Activated CD4-positive, alpha-beta T cell treated with anti-CD3 and anti-CD28 coated beads, Interleukin-2, amount 10 ng/mL, durations not matched to agents 7 days and 5 days (primary cell): ENCODE measurements at places on chromosomes 6 and 20. TPM values are rescaled to one million over a fixed set of nuclear protein-coding genes. Genes with fewer than 3 reads are reported as not detected.
A peak's percentile ranks its signal among the peaks of the same experiment; 100 is the strongest.

TINAG gene
- total RNA-seq, result not detected

DNA sequence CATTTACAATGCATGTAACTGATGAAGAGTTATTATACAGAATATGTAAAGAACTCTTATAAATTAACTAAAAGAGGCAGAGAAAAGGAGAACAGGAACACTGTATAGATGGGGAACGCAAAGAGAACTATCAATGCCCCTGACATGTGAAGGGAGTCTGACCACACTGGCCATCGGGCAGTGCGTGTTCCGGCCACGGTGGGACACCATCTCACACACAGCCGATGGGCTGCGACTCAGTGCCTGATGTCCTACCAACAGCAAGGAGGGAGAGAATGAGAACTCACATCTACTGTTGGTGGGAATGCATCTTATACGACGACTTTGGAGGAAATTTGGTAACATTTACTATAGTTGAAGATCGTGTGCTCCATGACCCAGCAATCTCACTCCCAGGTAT, 15.5 kb upstream of the RAMACL start:
- no peaks in the 10 kb centered on the region for H3K4me1 ChIP-seq
- no peak overlapping the region for H3K27ac ChIP-seq
- DNase-seq, result no peak
- H3K4me3 ChIP-seq, result no peak overlapping the region
- no peaks in the 10 kb centered on the region for H3K27me3 ChIP-seq

GRCh38 chr6:161696801-161697200, 422.9 kb upstream of the AGPAT4 start:
- no peak for DNase-seq
- no peak overlapping the region for H3K4me3 ChIP-seq
- H3K27me3 ChIP-seq, result no peaks in the 10 kb centered on the region
- no peak overlapping the region for H3K27ac ChIP-seq
- H3K4me1 ChIP-seq, result no peaks in the 10 kb centered on the region
- no peaks in the 10 kb centered on the region for H3K36me3 ChIP-seq

GRCh38 chr6:111898452-111898851, 25.2 kb upstream of the FYN start:
- H3K4me3 ChIP-seq, result no peak overlapping the region
- H3K36me3 ChIP-seq, result no peaks in the 10 kb centered on the region
- no peak for DNase-seq
- no peaks in the 10 kb centered on the region for H3K27me3 ChIP-seq

FAM162B gene
- total RNA-seq, result not detected

DYNLRB1 gene
- total RNA-seq, result 105 TPM

- peak overlapping the region; percentile 95 for H3K4me3 ChIP-seq
- DNase-seq, result no peak
- H3K4me1 ChIP-seq, result peaks cover 39% of the 10 kb centered on the region
Measured at GRCh38 chr6:33390767-33391277, 801 bp upstream of the KIFC1 start.

- H3K27ac ChIP-seq, result no peak overlapping the region
- peaks cover 9% of the 10 kb centered on the region for H3K4me1 ChIP-seq
- no peaks in the 10 kb centered on the region for H3K36me3 ChIP-seq
- no peak overlapping the region for H3K4me3 ChIP-seq
- DNase-seq, result no peak
Measured at GRCh38 chr6:43809417-43810305, 39.6 kb downstream of the VEGFA start.

- no peaks in the 10 kb centered on the region for H3K27me3 ChIP-seq
- no peak overlapping the region for H3K27ac ChIP-seq
- H3K4me1 ChIP-seq, result peaks cover 67% of the 10 kb centered on the region
- peaks cover 57% of the 10 kb centered on the region for H3K36me3 ChIP-seq
Measured at GRCh38 chr20:38835792-38836191, 30.3 kb downstream of the PPP1R16B start.

L3MBTL1 gene
- total RNA-seq, result 7.9 TPM

CPXM1 gene
- 0.12 TPM for total RNA-seq

- no peak for DNase-seq
- no peak overlapping the region for H3K4me3 ChIP-seq
- no peak overlapping the region for H3K27ac ChIP-seq
- no peaks in the 10 kb centered on the region for H3K36me3 ChIP-seq
- peaks cover 43% of the 10 kb centered on the region for H3K27me3 ChIP-seq
Measured at GRCh38 chr6:112188906-112189305, 65.5 kb downstream of the LAMA4 start.

DNA sequence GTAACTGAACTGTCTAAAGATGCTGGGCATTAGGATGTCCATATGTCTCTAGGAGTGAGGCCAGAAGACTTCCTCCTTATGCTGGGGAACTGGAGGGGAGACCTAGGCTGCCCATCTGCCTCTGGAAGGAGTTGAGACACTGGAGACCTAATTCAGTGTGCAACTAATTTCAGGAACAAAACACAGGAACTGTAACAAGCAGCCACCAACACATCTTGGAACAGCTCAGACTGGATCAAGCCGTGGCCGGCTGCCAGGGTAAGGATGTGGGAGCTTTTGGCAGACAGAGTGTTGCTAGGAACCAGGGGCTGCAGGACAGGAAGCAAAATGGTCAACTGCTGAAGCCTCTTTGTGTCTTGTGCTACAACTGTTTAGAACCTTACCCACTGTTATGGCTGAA, 16.4 kb upstream of the MAS1 start:
- H3K4me3 ChIP-seq, result no peak overlapping the region
- no peak for DNase-seq
- H3K4me1 ChIP-seq, result peaks cover 7% of the 10 kb centered on the region
- H3K27me3 ChIP-seq, result no peaks in the 10 kb centered on the region
- no peaks in the 10 kb centered on the region for H3K36me3 ChIP-seq

NRSN1 gene
- total RNA-seq, result not detected

GRCh38 chr20:13312300-13312699, 91.2 kb downstream of the ISM1 start:
- DNase-seq, result no peak
- H3K4me3 ChIP-seq, result no peak overlapping the region
- H3K27ac ChIP-seq, result no peak overlapping the region
- peaks cover 17% of the 10 kb centered on the region for H3K27me3 ChIP-seq
- H3K36me3 ChIP-seq, result no peaks in the 10 kb centered on the region
- no peaks in the 10 kb centered on the region for H3K4me1 ChIP-seq

DNA sequence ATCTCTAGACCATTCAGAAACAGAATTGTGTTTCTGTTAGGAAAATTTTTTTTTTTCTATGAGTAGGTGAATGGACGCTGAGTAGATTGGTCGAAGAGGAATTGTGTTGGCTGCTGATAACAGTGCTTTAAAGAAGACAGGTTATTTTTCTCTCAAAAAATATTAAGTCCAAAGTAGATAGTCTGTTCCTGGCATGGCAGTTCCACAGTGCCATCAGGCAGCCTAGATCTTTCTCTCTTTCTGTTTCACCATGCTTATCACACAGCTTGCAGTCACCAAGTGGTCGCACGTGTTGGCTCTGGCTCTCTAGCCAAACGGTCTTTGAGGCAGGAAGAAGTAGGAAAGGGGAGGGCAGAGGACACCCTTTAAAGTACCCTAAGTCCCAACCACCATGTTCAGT, 22.4 kb upstream of the SERINC3 start:
- DNase-seq, result no peak
- no peak overlapping the region for H3K4me3 ChIP-seq
- H3K4me1 ChIP-seq, result no peaks in the 10 kb centered on the region

FLRT3 gene
- not detected for total RNA-seq

THBD gene
- total RNA-seq, result not detected

DNA sequence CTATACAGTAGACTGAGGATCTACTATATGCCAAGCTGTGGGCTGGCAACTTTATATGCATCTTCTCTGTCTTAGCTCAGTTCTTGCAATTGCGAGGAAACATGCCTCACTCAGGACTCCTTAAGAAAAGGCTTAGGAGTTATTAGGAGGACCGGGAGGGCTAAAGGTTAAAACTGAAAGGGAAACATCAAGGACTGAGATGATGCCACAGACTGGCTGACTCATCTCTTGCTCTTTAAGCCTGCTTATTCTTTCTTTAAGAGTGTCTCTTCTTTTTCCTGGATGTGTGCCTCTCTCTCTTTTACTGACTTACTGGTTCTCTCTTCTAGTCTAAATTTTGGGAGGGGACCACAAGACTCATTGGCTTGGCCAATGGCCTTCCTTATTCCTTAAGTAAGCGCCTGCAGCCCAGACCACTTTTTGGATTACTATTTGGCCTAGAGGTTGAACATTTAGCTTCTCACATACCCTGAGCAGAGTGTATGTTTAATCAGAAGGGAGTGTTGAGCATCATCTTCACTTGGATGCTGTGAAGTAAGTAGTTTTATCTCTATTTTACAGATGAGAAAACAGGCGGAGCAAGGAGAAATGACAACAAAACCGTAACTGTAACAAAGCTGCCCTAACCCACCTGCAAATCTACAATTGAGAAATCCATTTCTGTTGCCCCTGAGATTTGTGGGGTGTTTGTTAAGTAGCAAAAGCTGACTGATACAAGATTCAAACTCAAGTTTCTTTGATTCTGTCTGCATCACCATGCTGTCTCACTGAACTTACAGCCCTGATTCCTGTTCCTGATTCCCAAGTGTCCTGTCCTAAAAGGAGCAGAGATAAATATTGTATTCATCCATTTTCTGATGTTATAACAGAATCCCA, 7.2 kb upstream of the SDC4 start:
- H3K36me3 ChIP-seq, result no peaks in the 10 kb centered on the region
- H3K4me3 ChIP-seq, result no peak overlapping the region
- peak overlapping the region; percentile 76 for H3K27ac ChIP-seq

OPRL1 gene
- 1.6 TPM for total RNA-seq

- H3K27ac ChIP-seq, result no peak overlapping the region
- H3K27me3 ChIP-seq, result no peaks in the 10 kb centered on the region
- H3K4me1 ChIP-seq, result no peaks in the 10 kb centered on the region
Measured at GRCh38 chr6:94238868-94239267, 819.5 kb upstream of the EPHA7 start.

E2F3 gene
- 30.9 TPM for total RNA-seq

DNA sequence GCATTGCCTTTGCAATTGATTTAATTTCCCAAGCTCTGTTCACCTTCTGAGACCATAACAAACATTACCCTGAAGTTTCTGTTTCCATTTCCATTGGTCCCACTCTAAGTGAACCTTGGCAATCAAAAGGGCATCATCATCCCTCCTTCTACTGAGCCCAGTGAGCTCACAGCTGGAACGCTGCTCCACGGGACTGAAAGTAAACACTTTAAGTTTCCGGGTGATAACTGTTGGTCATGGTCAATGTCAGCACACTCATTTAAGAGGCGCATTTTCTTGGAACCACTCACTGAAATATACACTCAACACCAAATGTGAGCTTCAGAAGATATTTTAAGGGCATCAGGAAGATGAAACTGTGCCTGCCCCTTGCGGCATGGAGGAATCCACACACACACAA, 37.1 kb upstream of the RPS6KA2 start:
- no peak overlapping the region for H3K27ac ChIP-seq
- H3K27me3 ChIP-seq, result peaks cover 2% of the 10 kb centered on the region
- DNase-seq, result no peak
- H3K4me1 ChIP-seq, result peaks cover 7% of the 10 kb centered on the region
- H3K36me3 ChIP-seq, result no peaks in the 10 kb centered on the region
- H3K4me3 ChIP-seq, result no peak overlapping the region

MOG gene
- not detected for total RNA-seq

DNA sequence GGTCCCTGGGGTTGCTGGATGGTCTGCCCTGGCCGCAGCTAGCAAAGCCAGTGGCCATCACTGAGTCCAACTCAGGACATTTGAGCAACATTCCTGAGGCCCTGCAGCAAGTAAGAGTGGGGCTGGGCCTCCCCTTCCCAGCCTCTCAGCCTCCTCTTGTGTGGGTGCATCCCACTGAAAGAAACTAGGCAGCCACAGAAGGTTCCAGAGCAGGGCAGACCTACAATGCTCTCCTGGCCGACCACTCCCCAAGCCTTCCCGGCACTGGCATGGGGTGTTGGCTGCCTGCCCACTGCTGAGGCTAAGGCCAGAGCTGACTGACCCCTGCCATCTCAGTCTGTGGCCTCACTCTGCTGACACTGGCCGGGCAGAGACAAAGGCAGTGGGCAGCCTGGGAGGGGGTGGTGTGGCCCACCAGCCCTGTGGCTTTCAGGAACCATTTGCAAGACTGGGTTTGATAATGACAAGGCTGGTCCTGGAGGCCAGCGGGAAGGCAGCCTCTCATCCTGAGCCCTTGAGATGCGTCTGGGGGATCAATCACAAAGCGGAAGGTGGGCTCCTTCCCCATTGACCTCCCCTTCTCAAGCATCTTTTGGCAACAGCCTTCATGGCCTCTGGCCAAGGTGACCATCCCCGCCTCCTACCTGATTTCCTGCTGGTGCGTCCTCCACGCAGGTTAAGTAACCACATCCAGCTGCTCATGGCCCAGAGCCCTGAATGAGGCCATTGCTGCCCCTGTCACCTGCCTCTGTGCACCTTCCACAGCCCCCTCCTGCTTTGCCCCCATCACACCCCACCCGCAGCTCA, 9.6 kb downstream of the DLGAP4 start:
- no peak overlapping the region for H3K4me3 ChIP-seq
- no peak overlapping the region for H3K27ac ChIP-seq
- H3K27me3 ChIP-seq, result peaks cover 3% of the 10 kb centered on the region
- H3K4me1 ChIP-seq, result no peaks in the 10 kb centered on the region
- DNase-seq, result no peak

DNA sequence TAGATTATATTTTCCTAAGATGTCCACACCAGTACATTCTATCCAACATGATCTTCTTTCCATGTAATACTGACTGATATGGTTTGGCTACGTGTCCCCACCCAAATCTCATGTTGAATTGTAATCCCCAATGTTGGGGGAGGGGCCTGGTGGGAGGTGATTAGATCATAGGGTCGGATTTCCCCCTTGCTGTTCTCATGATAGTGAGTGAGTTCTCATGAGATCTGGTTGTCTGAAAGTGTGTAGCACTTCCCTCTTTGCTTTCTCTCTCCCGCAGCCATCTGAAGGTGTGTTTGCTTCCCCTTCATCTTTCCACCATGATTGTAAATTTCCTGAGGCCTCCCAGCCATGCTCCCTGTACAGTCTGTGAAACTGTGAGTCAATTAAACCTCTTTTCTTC, 12.2 kb upstream of the HBS1L start:
- H3K4me3 ChIP-seq, result no peak overlapping the region
- no peak overlapping the region for H3K27ac ChIP-seq
- DNase-seq, result no peak
- peaks cover 3% of the 10 kb centered on the region for H3K4me1 ChIP-seq
- H3K27me3 ChIP-seq, result no peaks in the 10 kb centered on the region

DNA sequence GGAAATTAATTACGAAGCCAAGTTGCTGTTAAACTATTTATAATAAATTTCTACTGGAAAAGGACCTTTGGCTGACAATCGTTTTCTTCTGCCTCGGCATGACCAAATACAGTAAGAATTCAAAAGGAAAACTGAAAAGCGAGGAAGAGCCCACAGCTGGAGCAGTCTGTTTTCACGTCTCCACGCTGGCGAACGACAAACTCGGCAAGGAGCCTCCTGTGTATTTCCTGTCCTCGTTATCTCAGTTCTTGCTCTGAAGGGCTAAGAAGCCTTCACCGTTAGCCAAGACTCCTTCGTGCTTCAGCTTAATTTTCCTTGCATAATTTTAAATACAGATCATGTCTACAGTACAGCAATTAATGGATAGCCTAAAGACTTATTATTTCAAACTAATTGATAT, 214.3 kb upstream of the PLCB4 start:
- H3K27ac ChIP-seq, result no peak overlapping the region
- H3K27me3 ChIP-seq, result no peaks in the 10 kb centered on the region
- no peaks in the 10 kb centered on the region for H3K36me3 ChIP-seq
- H3K4me3 ChIP-seq, result no peak overlapping the region
- no peaks in the 10 kb centered on the region for H3K4me1 ChIP-seq
